ENCODE measurements at places on chromosomes 6 and 20.

DNA sequence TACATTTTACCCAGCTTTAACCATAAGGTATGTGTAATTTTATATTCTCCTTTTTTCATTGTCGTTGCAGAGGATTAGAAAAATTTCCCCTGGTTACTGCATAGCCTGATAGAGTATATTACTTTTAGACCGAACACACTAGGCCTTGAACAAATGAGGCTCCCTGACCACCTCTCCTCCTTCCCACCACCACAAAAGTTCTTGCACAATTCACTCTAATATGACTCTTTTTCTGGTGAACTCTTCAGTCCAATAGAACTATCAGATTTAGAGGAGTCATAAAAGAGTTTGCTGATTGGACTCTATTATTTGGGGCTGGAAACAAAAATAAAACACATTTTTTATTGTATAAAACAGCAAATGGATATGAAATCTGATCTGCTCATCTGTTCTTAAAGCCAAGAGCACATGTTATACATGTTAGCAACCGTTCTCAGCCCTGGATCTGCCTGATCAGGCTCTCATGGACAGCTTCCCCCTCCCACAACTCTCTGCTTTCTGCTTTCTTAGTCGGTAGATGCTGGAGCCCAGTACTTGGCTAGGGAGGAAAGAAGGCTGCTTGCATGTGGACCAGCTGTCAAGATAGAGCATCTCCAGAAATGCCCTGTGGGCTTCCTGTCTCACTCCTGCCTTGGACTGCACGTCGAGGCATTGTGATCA is 83.5 kb downstream of the CD164 start:
- no peak for DNase-seq

DNA sequence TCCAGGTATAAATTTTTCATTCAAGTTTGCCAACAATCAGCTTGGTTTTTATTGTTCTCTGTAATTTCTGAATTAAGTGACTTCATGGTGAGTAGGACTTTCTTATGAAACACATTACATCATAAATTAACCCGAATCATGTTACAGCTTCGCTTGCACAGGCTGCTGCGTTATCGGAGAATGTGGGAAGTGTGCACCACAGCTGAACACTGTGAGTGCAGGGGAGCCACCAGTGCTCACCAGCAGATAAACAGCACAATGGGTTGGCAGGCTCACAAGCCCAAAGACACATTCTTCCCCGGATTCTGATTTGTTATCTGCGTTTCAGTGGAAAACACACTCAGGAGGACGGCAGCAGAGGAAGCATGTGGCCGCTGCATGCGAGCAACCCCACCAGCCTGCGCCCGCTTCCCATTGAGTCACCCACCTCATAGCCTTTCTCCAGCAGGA is 121.1 kb downstream of the GMDS start:
- DNase-seq, result no peak

DNA sequence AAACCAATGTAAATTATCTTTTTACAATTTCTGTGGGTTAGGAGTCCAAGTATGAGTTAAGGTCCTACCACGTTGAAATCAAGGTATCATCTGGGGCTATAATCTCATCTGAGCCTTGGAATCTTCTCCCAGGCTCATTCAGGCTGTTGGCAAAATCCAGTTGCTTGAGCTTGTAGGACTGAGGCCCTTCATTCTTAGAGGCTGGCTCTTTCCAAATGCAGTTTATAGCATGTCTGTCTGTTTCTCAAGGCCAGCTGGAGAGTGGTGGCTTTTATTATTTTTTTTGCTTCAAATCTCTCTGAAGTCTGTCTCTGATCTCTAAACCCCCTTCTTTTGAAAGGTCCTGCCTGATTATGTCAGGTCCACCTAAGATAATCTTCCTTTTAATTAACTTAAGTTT is 177.2 kb upstream of the ASCC3 start:
- no peak for DNase-seq

- no peak for DNase-seq
These were observed 91.3 kb downstream of the RPP40 start for GRCh38 chr6:4912559-4912958.

- peak; percentile 34 for DNase-seq
These were observed 790.9 kb downstream of the TFAP2A start for GRCh38 chr6:9623985-9624384.

- DNase-seq, result no peak
These were observed 26.4 kb upstream of the MCM3 start for GRCh38 chr6:52310932-52311331.

- no peak for DNase-seq
These were observed 214.3 kb upstream of the MARCKS start for GRCh38 chr6:113642714-113643406.

DNA sequence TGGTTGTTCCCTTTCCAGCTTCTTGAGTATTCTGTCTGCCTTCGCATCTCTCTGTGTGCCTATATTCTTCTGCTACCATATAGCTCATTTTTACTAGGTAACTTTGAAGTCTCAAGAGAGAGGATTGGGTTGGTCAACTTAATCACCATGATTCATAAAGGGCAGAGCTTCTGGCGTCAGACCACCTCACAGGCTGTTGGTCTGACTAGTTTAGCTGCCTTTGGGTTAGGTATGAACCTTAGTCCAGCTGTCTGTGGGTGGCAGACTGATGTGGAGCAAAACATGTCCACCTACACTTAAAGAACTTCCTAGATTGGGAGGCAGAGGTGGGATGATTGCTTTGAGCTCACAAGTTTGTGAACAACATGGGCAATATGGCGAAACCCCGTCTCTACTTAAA is 192.2 kb upstream of the SGK1 start:
- DNase-seq, result no peak

- DNase-seq, result no peak
These were observed 22.1 kb upstream of the SLC22A7 start for GRCh38 chr6:43275801-43276576.

GRCh38 chr20:2984028-2984501 is 59.4 kb upstream of the GNRH2 start:
- DNase-seq, result no peak

DNA sequence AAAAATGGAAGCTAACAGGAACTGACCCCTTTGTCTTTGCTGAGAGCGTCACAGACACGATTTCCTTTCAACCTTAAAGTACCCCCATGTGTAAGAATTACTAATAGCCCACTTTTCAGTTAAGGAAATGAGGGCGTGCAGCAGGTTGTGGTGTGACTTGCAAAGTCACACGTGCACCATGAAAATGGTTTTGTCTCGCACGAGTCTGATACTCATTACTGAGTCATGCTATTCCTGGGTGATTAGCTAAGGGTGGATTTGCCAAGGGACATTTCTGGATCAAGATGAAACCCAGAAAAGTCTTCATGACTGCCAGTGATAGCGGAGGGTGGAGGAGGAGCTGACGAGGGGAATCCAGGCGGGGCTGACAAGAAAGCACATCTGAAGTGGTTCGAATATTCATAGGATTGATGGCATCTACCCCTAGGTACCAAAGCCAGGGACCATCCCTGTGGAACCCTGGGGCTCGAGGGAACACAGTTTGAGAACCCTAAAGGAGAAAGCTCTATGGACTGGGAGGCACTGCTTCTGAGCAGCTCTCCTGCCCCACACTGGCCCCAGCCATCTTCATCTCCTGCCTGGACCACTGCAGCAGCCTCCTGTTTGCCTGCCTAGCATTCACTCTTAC is 12.1 kb upstream of the NFATC2 start:
- peak; percentile 97 for DNase-seq

GRCh38 chr6:7633361-7633760 is 43.4 kb downstream of the SNRNP48 start:
- no peak for DNase-seq

- DNase-seq, result no peak
These were observed 12.4 kb upstream of the HMGN3 start for GRCh38 chr6:79246891-79247290.

DNA sequence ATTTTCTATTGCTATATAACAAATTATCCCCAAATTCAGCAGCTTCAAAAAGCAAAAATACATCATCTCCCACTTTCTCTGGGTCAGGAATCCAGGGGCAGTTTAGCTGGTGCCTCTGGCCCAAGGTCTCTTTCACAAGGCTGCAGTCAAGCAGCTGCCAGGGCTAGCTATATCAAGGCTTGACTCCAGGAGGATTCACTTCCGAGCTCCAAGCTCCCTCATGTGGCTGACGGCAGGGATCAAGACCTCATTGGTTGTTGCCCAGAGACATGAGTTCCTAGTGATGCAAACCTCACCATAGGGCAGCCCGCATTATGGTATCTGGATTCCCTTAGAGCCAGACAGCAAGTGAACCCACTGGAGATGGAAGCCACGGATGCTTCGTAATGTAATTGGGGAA is 1.3 kb upstream of the VNN1 start:
- DNase-seq, result peak; percentile 28

- DNase-seq, result no peak
These were observed 58.0 kb downstream of the TBXT start for GRCh38 chr6:166109608-166110007.

GRCh38 chr6:150346346-150346745 is 22.5 kb upstream of the IYD start:
- DNase-seq, result no peak

- DNase-seq, result no peak
These were observed 24.2 kb upstream of the FRMD1 start for GRCh38 chr6:168103050-168103830.

DNA sequence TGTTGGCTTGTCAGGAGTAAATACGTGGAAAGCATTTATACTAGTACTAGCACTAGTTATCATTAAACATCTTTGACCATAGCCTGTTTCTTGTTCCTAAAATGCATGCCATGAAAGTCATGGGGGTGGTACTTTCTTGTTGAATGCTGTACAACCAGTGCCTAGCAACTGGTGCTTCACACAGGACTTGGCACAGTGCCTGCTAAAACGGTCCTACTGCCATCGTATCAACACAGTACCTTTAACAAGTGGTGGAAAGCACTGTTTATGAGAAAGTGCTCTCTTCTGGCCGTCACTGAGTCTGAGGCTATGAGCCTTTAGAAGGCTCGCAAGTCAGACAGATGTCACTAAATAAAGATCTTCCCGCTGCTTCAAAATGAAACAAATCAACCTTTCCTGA is 21.6 kb downstream of the ZNFX1 start:
- no peak for DNase-seq

DNA sequence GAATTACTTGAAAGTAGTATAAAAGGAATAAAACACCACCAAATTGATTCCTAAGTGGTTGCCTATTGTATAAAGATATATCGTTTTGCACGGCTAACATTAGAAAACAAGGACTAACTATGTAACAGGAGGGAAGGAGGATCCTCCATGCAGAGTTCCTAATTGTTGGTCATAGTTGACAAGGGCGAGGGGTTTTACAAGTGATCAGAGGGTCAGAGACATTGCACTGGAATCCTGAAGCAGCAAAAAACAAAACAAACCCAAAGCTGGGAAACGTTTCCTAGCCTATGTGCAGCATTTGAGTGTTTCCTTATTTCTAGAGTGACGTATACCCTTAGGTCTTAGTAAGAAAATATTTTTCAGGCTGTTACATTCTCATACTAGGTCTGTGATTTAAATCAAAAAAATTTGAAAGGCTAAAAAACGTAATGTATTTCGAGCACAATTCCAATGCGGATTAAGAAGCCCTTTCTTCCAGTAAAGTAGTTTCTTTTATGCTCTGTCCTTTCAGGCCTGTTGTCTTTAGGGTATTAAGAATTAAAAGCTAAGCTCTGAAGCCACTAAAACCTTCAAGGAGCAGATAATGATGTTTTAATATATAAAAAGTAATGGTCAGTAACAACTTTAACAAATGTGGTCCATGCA is 373.8 kb upstream of the MMS22L start:
- no peak for DNase-seq

DNA sequence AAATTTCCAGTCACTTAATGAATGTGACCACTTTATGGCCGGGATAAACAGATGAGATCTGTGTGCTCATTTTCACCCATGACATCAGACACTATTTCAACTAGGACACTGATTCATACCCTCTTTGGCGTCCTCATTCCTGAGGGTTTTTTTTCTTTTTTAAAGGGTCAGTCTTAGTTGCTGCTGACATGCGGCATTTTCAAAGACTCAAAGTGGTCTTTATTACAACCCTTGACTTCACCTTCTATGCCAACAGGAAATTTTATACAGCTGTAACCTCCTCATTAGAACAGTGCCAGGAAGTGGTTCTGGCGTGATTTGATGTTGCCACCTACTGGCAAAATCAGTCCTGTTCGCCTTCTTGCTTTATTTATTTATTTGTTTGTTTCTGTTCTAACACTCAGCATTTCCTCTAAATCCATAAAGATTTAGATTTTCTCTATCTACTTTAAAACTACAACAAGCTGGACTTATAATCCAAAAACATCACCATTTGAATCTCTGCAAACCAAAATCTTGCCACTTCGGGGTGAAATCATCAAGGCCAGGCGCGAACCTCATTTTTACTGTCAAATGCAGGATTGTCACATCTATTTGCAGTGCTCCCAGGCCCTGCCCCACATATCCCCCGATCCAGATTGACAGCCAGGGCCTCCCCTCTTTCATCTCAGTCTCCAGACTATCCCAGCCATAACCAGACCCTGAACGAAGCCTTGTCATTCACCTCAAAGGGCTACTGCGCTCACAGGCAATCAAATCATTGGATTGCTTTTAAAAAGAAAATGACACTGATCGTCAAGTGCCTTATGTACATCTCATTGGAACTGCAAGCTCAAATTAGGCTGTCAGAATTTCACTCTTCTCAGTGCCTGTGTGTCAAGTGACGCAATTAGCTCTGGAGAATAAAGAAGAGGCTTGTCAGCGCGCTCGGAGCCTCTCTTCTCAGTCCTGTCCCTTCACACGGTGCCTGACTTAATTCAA is 77.5 kb downstream of the C6orf118 start:
- DNase-seq, result peak; percentile 79

DNA sequence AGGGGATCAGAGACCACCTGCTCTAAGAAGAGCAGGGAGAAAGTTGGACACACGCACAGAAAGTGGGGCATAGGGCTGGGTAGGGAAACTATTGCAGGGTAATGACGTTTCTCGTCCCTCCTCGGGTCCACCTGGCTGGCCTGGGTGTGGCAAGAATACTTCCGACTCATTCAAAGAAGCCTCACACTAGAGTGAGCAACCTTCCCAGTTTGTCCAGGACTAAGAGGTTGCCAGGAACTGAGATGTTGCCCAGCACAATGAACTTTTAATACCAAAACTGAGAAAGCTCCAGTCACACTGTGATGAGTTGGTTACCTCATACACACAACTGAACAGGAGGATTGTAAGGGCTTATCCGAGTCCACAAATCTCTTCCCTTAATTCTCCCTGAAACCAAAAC is 74.5 kb upstream of the ADGRF1 start:
- no peak for DNase-seq

- peak; percentile 24 for DNase-seq
These were observed 217.3 kb downstream of the ARID1B start for GRCh38 chr6:156994215-156995076.

- peak; percentile 84 for DNase-seq
These were observed 252.0 kb downstream of the HIVEP2 start for GRCh38 chr6:142692942-142693341.

GRCh38 chr6:35454391-35455110 is 2.4 kb downstream of the FANCE start:
- DNase-seq, result no peak
